ENCODE measurements at places on chromosomes 5 and 9. TPM values are rescaled to one million over a fixed set of nuclear protein-coding genes. Genes with fewer than 3 reads are reported as not detected.

DNA sequence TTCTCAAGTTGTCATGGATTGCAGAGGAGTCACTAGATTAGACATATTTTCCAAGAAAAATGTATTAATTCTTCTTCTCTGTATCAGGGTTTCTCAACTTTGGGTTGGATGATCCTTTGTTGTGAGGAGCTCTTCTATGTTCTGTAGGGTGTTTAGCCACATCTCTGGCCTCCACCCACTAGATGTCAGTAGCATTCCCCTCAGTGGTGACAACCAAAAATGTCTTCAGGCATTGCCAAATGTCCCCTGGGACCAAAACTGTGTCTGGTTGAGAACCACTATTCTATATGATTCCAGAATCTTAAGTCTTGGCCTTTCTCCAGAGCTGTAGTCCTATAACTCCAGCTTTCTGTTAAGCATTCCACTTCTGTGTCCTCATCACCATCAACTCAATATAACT is 220.9 kb downstream of the KIAA0825 start:
- no peaks in the 10 kb centered on the region for H3K4me1 ChIP-seq
- no peak overlapping the region for H3K4me3 ChIP-seq
- H3K36me3 ChIP-seq, result no peaks in the 10 kb centered on the region
- no peak for DNase-seq

- no peaks in the 10 kb centered on the region for H3K27me3 ChIP-seq
- DNase-seq, result peak; percentile 42
- peaks cover 23% of the 10 kb centered on the region for H3K4me1 ChIP-seq
- H3K36me3 ChIP-seq, result peaks cover 19% of the 10 kb centered on the region
- peak overlapping the region; percentile 89 for H3K27ac ChIP-seq
- H3K4me3 ChIP-seq, result peak overlapping the region; percentile 94
These were observed 681 bp downstream of the FNIP1 start for GRCh38 chr5:131795879-131796792.

DNA sequence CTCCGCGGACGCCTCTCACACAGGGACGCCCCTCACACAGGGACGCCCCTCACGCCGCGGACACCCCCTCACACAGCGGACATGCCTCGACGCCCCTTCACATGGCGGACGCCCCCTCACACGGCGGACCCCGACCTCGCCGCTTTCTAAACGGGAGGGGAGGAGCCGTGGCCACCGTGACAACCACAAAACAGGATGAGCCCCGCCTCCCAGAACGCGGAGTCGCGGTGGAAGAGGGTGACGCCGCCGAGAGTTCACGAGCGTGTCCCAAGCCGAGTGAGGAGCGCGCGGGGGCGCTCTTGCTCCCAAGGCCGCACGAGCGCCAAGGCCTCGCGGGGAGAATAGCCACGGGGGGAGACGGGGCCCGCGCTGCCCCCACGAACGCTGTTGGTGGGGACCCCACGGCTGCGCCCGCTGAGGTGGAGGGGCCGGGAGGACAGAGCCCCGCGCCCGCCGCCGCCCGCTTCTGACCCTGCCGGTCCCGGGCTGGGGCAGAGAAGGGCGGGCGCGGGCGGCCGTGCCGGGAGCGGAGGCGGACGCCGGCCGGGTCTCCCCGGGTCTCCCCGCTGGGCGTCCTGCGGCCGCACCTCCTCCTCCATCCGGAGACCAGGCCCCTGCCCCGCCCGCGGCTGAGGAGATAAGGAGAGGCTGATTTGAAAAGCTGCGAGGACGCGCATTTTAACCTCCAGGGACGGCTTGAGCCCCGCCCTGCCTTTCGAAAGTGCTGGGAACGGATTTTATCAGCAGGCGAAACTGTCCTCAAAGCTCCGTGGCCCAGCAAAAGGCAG is 3.9 kb upstream of the NKD2 start:
- H3K36me3 ChIP-seq, result no peaks in the 10 kb centered on the region
- H3K4me3 ChIP-seq, result no peak overlapping the region
- H3K4me1 ChIP-seq, result peaks cover 19% of the 10 kb centered on the region
- H3K27me3 ChIP-seq, result peaks cover 33% of the 10 kb centered on the region
- no peak overlapping the region for H3K27ac ChIP-seq
- peak; percentile 30 for DNase-seq

DNA sequence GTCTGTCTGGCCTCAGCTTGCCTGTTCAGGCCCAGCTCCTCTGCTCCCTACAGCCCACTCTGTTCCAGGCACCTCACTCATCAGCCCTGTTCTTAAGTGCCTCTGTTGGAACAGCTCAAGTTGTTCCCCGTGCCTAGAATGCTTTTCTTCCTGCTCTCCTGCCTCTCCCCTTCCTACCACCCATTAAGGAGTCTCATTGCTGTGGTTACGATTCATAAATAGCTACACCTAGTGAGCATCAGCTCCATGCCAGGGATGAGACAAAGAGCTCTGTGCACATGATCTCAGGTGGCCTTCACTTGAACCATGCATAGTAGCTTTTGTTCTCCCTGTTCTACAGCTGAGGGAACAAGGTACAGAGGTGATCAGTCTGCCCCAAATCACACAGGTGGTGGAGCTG is 54.3 kb downstream of the PSD2 start:
- H3K4me1 ChIP-seq, result peaks cover 6% of the 10 kb centered on the region
- no peaks in the 10 kb centered on the region for H3K36me3 ChIP-seq
- H3K27me3 ChIP-seq, result peaks cover 17% of the 10 kb centered on the region
- H3K4me3 ChIP-seq, result peak overlapping the region; percentile 2

DNA sequence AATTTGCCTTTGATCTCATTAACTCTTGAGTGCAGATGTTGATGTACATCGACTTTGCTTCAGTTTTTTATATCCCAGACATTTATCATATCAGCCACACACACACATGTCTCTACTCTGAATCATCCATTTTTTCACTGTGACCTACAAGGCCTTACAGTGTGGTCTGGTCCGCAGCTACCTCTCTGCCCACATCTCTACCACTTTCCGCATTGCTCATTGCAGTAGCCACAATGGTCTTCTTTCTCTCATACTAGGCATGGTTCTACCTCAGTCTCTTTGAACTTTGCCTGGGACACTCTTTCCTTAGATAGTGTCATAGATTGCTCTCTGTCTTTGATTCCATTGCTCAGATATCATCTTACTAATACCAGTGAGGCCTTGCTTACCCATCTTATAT is 87.9 kb upstream of the FSD1L start:
- no peaks in the 10 kb centered on the region for H3K27me3 ChIP-seq
- peak overlapping the region; percentile 18 for H3K27ac ChIP-seq
- peaks cover 4% of the 10 kb centered on the region for H3K36me3 ChIP-seq
- H3K4me1 ChIP-seq, result peaks cover 16% of the 10 kb centered on the region

DNA sequence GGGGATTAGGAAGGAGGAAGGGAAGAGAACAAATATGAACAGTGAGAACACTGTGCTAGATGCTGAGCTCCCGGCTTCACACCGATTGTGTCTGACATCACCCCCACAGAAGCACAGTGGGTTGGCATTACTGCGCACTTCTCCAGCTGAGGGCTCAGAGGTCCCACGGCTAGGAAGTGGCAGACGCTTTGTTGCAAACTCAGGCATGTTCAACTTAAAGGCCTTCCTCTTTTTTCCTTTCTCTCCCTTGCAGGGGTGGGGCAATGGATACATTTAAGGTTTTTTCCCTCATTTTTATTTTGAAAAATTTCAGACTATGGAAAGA is 15.5 kb upstream of the SHB start:
- H3K36me3 ChIP-seq, result no peaks in the 10 kb centered on the region
- H3K4me3 ChIP-seq, result no peak overlapping the region
- H3K27ac ChIP-seq, result no peak overlapping the region
- H3K27me3 ChIP-seq, result peaks cover 4% of the 10 kb centered on the region
- no peaks in the 10 kb centered on the region for H3K4me1 ChIP-seq

- H3K36me3 ChIP-seq, result no peaks in the 10 kb centered on the region
- H3K4me3 ChIP-seq, result no peak overlapping the region
- no peaks in the 10 kb centered on the region for H3K4me1 ChIP-seq
These were observed 497.0 kb downstream of the DTWD2 start for GRCh38 chr5:118491351-118491750.

- H3K4me3 ChIP-seq, result no peak overlapping the region
- no peak for DNase-seq
- H3K4me1 ChIP-seq, result no peaks in the 10 kb centered on the region
- peaks cover 9% of the 10 kb centered on the region for H3K27me3 ChIP-seq
These were observed 46.6 kb downstream of the CACNA1B start for GRCh38 chr9:137924169-137924568.

DNA sequence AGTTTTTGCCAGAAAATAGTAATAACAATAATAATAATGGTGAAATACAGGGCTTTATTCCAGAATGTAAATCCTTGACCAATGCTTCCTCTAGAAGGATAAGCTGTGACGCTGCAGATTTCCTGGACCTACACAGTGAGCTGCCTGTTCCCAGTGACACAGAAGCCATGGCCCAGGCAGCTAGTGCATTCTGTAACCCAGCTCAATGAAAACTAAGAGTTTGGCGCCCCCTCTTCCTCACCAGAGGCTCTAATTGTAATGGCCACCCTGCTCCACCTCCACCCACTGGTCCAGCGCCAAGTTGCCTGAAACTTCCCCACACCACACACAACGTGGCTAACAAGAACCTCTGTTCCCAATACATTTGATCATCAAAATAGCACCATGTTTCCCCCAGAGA is 248.1 kb downstream of the CETN3 start:
- no peaks in the 10 kb centered on the region for H3K4me1 ChIP-seq
- no peaks in the 10 kb centered on the region for H3K27me3 ChIP-seq
- H3K4me3 ChIP-seq, result no peak overlapping the region

- DNase-seq, result no peak
- no peak overlapping the region for H3K27ac ChIP-seq
- no peak overlapping the region for H3K4me3 ChIP-seq
- H3K36me3 ChIP-seq, result no peaks in the 10 kb centered on the region
- peaks cover 14% of the 10 kb centered on the region for H3K27me3 ChIP-seq
- H3K4me1 ChIP-seq, result peaks cover 16% of the 10 kb centered on the region
These were observed 7.2 kb upstream of the OXCT1 start for GRCh38 chr5:41877408-41877807.

- H3K27me3 ChIP-seq, result no peaks in the 10 kb centered on the region
- DNase-seq, result no peak
- no peaks in the 10 kb centered on the region for H3K36me3 ChIP-seq
These were observed 107.0 kb downstream of the COL5A1 start for GRCh38 chr9:134748591-134748990.

Gene PCDHA4
- total RNA-seq, result not detected

Gene ANKRD20A1
- 0.10 TPM for total RNA-seq

Gene ADAMTS12
- not detected for total RNA-seq

Data from activated naive CD8-positive, alpha-beta T cell treated with anti-CD3 and anti-CD28 coated beads for 36 hours (primary cell).